Immature natural killer cell (primary cell): ENCODE measurements at places on chromosomes 7 and 10.
A peak's percentile ranks its signal among the peaks of the same experiment; 100 is the strongest.

GRCh38 chr7:18473119-18473518 lies 22.4 kb upstream of the HDAC9 start:
- no peak for DNase-seq

GRCh38 chr10:70197235-70197945 lies 27.1 kb upstream of the SAR1A start:
- peak; percentile 32 for DNase-seq

GRCh38 chr7:82286096-82286797 lies 157.3 kb downstream of the CACNA2D1 start:
- no peak for DNase-seq

- no peak for DNase-seq
Observed at GRCh38 chr7:139748941-139749340, 28.9 kb downstream of the HIPK2 start.

- DNase-seq = no peak
Observed at GRCh38 chr7:120949393-120949911, 1.1 kb upstream of the ING3 start.

DNA sequence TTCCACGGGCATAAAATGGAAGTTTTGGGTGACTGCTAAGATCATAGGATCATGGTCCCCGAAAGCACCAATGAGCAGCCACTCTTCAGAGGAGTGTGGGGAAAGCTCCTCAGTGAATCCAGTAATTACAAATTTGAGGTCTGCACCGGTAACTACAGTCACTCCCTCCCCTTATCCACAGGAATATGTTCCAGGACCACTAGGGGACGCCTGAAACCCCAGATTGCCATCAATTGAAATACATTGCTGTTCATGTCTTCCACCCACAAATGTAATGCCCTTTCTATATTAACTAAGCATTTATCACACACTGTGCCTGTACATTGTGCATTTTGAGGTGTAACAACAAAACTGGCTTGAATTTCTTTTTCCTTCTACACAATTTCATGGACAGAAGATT lies 447.9 kb upstream of the PFKP start:
- DNase-seq = no peak

DNA sequence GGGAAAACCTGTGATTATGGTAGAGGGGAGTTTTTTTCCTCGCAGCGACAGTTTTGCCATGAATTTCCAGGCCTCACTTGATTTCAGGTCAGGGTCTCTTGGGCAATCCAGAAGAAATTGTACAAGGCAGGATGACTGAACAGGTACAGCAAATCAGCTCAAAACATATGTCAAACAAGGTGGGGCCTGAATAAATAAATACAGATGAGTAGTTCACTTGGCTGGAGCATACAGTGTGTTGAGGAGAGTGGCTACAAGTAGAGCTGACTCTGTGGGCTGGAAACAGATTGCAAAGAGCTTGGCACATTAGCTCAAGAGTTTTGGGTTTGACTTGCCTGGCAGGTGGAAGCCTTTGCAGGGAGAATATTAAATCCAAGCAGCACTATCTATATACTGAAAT lies 15.0 kb downstream of the GIMAP8 start:
- DNase-seq = no peak

DNA sequence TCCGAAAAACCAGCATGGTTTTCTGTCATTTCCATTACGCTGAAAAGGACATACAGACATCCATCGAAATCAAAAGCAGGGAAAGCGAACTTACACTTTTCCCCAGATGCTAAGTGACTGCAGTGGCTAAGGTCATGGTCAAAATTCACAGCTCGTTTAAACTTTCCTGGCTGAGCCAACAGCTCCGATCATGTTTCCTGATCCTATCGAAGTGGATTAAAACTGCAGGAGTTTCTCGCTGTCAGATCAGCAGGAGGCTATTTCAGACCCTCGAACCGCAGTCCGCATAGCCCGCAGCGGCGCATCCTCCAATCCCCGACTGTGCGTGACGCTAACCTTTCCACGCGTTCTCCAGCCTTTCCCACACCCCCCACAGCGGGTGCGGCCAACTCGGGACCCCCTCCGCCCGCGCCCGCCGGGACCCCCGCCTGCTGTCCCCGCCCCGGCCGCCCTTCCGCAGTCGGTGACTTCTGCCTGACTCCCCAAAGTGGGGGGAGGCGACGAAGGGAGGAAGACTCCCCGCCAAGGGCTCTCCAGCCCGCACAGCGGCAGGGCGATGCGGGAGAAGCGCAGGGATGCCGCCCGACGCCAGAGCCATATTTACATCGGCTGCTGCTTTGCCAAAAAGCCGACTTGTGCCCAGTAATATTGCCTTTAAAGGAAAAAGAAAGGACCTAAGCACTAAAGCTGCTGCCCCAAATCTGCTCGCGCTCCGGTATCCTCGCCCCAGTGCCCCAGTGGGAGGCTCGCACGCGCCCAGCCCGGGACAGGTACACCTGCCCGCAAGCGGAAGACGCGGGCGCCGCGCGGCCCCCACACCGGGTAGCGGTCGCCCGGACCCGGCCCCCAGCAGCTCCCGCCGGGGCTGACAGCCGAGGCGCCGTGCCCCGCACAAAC lies 1.2 kb downstream of the PIP4K2A start:
- DNase-seq = peak; percentile 51
